ENCODE measurements at places on chromosomes 2 and 18.

GRCh38 chr18:36931106-36931505, 102.2 kb downstream of the KIAA1328 start:
- DNase-seq, result no peak

GRCh38 chr2:1766851-1767811, 22.8 kb upstream of the PXDN start:
- no peak for DNase-seq

GRCh38 chr2:232315049-232315922, 63.3 kb upstream of the ALPP start:
- peak; percentile 87 for DNase-seq

GRCh38 chr2:133818661-133819060, 250.4 kb upstream of the NCKAP5 start:
- no peak for DNase-seq

DNA sequence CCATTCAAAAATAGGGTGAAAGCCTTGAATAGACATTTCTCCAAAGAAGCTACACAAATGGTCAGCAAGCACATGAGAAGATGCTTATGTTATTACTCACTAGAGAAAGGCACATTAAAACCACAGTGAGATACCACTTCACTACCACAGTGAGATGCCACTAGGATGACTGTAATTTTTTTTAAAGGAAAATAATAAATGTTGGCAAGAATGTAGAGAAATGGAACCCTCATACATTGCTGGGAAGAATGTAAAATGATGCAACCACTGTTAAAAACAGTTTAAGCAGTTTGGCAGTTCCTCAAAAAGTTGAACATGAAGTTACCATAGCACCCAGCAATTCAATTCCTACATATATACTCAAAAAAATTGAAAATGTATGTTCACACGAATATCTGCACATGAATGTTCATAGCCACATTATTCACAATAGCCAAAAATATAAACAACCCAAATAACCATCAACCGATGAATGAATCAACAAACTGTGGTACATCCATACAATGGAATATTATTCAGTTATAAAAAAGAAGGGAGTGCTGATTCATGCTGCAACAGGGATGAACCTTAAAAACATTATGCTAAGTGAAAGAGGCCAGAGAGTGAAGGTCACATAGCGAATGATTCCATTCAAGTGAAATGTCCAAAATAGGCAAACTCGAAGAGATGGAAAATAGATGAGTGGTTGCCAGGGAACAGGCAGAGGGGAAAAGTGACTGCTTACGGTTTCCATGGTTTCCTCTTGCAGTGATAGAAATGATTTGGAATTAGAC, 156.2 kb upstream of the NDUFV2 start:
- no peak for DNase-seq

DNA sequence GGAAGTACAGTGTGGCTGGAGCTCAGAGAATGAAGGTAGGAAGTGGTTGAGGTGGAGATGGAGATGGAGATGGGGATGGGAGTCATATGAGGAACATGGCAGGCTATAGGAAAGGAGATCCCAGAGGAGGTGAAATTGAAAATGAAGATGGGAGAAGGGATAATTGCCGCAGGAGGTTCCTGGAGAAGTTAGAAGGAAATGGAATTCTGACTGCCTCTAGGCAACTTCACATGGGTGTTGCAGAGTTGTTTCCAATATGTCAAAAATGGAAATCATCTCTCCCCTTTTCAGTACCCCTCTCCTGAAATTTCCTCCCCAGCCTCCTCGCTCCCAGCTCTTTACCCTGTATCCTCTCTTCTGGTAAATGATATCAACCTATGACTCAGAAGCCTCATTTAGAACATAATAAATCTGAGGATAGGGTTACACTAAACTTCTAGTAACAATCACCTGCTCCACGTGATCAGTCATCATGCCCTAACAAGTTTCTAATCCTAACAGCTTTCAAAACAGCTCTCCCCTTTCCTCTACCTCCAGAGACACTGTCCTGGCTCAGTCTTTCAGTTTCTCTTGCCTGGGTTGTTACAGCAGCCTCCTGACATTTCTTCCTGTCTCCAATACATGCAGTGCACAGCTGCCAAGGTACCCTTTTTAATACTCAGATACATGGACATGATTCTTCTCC, 201.9 kb upstream of the RBMS1 start:
- no peak for DNase-seq

DNA sequence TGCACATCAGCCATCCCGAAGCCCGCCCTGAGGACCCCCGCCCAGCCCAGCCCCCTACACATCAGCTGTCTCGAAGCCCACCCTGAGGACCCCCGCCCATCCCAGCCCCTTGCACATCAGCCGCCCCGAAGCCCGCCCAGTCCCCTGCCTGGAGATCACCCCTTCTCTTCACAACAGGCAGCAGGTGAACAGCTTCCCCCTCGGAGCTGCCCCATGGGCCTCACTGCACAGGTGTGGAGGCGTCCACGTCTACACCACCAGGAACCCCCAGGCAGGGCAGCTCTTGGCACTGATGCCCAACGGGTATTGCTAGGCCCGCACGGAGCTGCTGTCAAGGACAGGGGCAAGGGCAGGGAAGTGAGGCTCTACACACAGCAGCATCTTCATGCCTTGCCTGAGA, 137.6 kb downstream of the HDAC4 start:
- no peak for DNase-seq

DNA sequence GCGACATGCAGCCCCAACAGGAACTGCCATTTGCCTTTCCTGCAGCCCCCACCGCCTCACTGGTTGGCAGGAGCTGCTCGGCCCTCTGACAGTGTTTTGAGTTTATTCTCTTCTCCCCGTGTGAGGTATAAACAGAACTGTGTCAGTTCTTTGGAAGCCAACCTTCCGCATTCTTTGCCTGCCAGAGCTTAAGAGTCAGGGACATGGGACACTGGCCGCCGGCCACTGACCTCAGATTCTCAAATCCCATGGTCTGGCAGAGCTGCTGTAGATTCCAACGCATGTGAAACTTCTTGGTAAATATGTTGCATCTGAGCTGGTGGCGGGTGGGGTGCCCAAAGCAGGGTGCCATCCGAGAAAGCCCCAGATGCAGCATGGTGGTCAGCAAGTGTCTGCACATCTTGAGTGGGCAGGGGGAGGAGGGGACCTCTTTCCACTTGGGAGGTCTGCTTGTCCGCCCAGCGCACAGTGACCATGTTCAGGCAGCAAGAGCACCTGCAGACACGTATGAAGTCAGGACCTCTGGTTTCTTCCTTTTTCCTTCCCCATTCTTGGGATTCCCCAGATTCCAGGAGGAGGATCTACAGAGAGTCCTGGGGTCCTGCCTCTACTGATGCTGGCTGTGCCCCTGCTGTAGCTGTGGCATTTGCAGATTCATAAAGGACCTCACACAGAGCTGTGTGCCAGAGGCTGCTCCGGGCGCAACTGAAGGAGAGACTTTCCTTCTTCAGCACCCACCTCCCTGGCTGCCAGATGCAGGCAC, 23.8 kb downstream of the ASB18 start:
- DNase-seq, result peak; percentile 90

DNA sequence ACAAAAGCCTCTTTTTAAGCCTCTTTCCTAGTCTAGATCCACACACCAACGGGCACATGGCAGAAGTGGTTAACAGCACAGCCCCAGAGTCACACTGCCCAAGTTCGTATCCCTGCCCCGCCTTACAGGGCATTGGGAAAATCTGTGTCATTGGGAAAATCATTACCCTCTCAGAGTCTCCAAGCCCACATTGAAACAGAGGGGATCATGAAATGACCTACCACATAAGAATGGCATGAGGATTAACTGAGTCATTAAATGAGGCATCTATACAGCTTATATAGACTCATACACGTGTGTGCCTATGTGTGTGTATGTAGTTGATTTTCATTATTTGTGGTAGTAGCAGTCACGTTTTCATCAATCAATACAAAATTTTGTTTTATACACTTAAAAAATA, 469.0 kb upstream of the POU3F3 start:
- no peak for DNase-seq

DNA sequence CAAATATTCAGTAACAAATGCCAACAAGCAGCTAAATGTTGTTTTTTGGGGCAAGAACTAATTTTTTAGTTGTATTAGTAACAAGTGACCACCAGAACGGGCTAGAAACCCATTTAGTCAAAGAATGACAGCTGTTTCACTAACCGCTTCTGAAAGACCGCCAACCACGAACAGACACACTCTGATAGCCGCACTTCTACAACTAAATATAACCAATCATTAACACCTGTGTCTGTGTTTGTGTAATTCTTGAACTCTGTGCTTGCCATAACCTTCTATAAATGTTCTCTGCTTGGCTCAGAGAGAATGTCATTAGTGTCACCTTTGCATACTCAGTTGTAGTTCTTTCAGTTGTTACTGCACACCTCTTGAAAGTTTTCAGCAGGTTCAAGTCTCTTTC, 526.3 kb upstream of the LRRTM1 start:
- no peak for DNase-seq

DNA sequence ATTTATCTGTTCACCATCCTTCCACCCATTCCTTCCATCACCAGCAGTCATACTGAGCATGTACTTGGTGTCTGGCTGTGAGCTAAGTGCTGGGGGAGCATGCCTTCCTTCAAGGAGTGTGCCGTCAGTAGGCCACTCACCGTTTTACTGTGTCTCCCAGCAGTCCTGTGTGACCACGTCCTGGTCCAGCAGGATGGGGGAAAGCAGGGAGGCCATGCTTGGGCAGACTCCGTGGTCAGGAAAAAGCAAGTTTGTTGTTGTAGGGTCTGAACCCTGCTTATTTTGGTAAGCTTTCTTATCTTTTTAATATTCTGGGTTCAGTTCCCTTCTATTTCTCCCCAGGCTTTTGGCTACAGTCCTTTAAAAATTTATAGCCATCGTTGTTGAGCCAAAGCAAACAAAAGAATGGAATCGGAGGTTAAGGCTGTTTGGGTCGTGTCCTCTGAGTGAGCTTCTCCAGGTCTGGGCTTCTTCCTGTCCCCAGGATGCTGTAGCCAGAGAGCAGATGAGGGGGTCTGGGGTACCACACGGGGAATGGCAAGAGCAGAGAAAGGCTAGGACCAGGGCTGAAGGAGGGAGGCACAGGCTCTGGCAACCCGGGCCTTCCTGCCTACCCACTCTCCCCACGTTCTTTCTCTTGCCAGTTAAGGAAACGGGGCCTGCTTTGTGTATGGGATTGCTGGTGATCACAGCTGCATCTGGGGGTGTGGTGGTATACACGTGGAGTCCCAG, 13.5 kb downstream of the SLC30A3 start:
- DNase-seq, result no peak

- DNase-seq, result no peak
Measured at GRCh38 chr2:231113489-231113888, 11.4 kb downstream of the HTR2B start.

GRCh38 chr2:85419009-85419675, 628 bp downstream of the SH2D6 start:
- no peak for DNase-seq

GRCh38 chr2:156436497-156437085, 412 bp downstream of the GPD2 start:
- DNase-seq, result no peak

- no peak for DNase-seq
Measured at GRCh38 chr2:26605195-26605998, 35.8 kb downstream of the CIB4 start.

DNA sequence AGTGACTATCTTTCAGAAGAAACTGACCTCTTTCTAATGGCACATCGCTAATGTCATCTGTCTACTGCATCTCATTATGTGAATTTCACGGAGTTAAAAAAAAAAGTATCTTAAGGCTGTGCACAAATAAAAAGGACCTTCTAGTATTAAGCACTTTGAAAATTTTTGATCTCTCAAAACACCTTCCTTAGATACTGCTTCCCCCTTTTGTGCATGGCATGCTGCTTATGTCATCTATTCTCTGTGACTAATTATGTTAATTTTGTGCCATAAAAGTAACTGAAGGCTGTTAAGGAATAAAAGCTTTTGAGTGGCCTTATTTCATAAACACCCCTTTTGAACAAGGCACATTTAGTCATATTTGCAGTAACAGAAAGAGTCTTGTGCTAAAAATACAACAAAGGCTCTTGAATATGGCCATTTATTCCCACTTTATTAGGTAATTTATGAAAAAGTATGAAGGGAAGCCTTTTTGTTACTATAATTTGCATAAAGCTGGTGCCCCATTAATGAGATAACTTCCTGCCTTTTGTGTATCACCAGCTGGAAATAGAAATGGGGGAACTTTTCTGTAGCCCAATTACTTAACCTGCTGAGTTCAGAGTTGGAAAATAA, 1412.0 kb upstream of the ZEB2 start:
- DNase-seq, result no peak

DNA sequence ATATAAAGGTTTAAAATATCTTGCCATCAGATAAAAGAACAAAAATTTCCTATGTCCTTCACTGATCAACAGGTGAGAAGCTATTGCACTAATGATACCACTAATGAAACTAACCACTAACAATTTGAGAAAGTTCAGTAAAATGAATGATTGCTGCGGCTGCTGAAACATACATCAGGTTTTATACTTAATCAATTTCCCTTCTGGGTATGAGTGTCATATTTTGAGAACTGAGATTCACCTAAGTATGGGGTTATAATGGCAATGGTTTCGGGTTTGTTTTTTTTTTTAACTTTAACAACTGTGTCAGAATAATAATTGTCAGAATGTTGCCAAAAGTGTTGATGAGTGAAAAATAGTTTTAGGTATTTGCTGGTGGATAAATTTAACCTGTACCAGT, 151.3 kb upstream of the SLC39A10 start:
- DNase-seq, result no peak

DNA sequence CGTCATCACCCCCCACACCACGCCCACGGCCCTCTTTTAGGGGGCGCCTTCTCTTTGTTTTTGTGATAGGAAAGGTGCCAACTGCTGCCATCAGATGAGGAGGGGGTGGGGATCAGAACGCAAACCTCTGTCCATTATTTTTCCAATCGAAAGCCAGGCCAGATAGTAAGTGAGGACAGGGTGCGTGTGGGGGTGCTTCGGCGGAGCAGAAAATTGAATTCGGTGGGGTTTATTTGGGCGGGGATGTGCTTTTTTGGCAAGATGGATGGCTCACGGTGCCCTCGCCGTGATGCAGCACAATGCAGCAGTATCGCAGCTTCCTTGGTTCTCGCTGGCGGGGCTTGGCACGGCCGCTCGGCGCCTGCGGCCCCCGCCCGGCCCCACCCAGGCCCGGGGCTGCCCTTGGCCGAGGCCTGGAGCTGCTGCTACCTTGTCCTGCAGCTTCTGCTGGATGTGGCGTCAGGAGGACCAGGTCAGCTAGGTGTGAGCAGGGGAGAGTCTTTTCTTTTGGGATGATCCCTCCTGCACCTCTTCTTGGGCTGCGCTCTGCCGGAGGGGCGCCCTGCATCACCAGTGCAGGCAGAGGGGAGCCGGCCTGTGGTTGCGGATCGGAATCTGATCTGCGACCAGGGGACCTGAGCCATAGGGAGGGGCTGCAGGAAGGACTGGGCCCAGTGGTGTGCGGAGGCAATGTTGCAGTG, 1.3 kb downstream of the SPTBN1 start:
- DNase-seq, result peak; percentile 43
